Right lung (tissue), 10 donors: ENCODE measurements at places on chromosomes 13 and 19. TPM values are rescaled to one million over a fixed set of nuclear protein-coding genes. Genes with fewer than 3 reads are reported as not detected.

GRCh38 chr19:49231804-49232203, 74.2 kb downstream of the TRPM4 start:
- no peak for DNase-seq

- no peak for DNase-seq
These were observed 1.1 kb upstream of the PSMC4 start for GRCh38 chr19:39969681-39970424.

GRCh38 chr13:20209948-20210347, 17.2 kb upstream of the GJB2 start:
- no peak for DNase-seq

- DNase-seq, result no peak
These were observed 17.5 kb downstream of the KLF2 start for GRCh38 chr19:16342002-16342715.

DNA sequence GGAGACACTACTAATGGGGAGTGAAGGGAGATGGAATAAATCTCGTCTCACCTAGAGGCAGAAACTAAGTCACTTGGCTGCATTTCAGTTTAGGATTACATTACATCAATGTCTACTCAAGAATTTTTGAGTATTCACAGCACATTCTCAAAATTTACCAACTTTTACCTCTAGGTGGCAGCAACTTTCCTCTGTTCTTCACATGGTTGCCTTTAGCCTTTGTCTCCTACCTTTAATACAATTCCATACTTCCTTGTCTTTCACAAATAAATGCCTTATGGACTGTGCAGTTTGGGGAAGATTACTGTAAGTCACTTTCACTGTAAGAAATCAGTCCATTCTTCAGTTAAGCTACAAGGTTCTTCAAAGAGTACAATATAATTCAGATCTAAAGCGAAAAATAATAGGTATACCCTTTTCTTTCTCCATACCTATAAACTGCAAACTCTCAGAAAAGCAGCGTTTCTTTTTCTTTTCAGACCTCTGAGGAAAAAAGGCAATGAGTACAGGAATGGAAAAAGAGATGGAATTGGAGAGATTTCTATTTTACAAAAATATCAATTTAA, 379.4 kb downstream of the KLF12 start:
- peak; percentile 50 for DNase-seq

- DNase-seq, result no peak
These were observed 7.9 kb upstream of the KLK8 start for GRCh38 chr19:51009061-51009891.

DNA sequence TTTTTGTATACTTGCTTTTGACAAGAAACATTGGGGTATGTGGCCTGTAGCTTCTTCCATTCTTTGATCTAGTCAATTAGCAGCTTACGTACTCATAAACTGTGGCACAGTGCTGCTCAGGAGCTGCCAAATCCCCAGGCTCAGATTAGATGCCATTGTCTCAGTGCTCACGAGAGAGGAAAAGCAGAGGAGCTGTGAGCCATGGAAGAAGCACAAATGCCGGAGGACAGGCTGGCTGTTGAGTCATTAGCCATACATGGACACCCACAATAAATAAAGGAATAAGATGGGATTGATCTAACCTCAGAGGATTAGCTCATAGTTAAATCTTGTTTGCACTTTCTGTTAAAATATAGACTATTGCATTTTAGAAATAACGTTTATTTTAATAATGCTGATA, 121.7 kb downstream of the POSTN start:
- no peak for DNase-seq

DNA sequence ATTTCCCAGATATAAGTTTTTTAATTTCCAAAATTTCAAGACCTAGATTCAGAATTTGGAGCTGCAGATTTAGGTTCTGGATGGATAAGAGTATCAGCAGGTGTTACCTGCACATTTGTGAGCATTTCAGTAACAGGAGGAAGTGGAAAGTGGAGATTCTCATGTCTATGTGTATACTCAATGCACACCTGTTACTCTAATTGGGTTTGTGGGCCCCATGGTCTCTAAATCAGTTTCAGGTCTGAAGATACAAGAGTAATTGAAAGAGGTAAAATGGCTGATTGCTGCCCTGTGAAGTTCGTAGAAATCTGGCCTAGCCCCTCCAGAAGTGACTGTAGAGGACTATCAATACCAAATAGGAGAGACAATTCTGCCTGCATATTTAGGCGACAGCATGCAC, 13.9 kb downstream of the ZNF675 start:
- DNase-seq, result no peak

DNA sequence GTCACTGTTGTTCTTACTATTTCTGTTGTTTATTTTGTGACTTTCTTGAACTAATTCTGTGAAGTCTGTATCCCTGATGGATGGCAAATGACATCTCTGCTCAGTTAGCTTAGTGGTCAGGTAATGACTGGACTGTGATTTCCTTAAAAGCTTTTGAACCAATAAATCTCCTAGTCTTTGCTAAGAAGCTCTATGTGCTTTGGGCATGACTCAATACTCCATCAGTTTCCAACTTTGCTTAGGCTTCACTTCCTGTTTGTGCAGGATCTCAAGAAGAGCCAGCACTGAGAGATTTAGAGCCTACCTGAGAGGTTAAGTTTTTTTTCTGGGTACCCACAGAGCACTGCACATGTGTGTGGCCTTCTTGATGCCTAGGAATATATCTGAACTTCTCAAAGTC, 329.7 kb upstream of the HTR2A start:
- DNase-seq, result no peak

- peak; percentile 71 for DNase-seq
These were observed 821 bp downstream of the TDRD3 start for GRCh38 chr13:60397704-60398378.

DNA sequence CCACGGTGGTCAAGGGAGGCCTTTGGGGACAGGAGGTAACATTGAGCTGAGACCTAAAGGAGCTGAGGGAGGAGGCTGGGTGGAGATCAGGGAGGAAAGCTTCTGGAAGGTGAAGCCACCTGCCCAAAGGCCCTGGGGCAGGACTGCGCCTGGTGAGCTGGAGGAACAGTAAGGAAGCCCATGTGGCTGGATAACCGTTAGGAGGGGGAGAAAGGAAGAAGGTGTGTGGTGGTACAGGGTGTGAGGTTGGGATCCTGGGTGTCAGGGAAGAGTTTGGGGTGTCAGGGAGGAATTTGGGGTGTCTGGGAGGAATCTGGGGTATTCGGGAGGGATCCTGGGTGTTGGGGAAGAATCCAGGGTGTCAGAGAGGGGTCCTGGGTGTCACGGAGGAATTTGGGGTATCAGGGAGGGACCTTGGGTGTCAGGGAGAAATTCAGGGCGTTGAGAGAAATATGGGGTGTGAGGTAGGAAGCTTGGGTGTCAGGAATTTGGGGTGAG, 695 bp downstream of the TICAM1 start:
- DNase-seq, result no peak

GRCh38 chr19:4633140-4633967, 6.0 kb upstream of the TNFAIP8L1 start:
- DNase-seq, result no peak

DNA sequence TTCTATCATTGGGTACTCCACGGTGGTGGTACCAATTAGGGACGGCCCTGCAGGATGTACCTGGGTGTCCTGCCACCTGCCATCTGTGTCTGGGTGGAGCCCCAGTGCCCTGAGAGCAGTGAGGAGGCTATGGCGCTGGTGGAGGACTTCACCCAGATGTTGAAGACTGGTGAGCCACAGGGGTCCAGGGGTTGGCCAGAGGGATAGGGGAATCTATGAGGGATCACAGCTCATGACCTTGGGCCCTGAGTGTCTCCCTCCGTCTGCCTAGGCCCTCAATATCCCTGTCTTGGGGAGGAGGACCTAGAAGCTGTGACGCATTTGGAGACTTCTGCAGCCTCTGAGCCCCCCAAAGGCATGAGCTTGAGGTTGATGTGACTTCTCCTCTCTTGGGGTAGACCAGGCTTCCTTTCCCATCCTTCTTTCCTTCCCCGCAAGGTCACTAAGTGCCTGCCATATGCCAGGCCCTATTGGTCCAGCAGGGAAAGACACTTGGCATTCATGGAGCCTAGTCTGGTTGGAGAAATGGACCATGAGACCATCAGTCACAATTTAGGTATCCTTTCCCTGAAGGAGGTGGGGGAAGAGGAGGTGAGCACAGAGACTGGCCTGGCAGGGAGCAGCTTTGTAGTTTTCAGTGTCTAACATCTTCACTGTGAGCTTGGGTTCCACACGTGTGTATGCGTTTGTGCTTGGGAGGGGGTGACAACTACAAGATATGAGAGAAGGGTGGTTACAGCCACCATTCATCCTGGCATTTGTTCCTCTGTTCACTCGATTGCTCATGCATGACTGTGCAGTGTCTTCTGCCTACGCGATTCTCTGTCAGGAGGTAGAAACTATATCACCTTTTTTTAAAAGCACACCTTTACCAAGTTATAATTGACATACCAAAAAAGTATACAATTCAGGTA, 5.1 kb upstream of the MZF1 start:
- DNase-seq, result no peak

- no peak for DNase-seq
These were observed 169.9 kb downstream of the DCT start for GRCh38 chr13:94309576-94309975.

DNA sequence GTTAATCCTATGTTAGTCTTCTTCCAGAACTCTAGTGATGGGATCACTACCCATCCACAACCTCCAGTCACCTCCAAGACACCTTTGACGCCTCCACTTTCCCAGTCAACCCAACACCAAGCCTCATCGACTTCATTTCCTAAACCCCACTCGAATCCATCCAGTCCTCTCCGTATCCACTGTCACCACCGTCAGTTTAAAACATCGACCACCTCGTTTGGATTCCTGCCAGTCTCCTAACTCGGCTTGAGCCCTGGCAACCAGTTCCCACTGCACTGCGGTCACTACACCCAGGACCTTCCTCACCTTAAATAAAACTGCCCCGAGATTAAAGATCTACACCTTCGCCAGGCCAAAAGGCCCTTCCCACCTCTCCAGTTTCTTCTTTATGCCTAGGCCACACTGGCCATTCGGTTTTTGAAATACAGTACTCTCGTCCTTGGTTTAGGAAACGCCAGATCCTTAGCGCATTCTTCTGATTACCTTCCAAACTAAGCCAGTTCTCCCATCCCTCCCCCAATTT, 1.2 kb downstream of the MTIF3 start:
- DNase-seq, result no peak

- DNase-seq, result peak; percentile 59
These were observed 11.8 kb upstream of the CSNK1G2 start for GRCh38 chr19:1929021-1929742.

- DNase-seq, result no peak
These were observed 44.0 kb downstream of the SUCLA2 start for GRCh38 chr13:47957073-47957472.

DNA sequence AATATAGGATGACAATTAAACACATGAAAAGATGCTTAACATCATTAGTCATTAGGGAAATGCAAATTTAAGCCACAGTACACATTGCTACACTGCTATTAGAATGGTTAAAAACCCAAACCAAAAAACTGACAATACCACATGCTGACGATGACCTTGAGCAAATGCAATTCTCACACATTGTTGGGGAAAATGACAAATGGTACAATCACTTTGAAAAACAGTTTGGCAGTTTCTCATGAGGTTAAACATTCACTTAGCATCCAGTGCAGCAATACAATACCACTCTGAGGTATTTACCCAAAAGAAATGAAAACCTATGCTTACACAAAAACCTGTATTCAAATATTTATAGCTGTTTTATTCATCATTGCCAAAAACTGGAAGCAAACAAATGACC, 11.3 kb downstream of the FLT3 start:
- no peak for DNase-seq

GRCh38 chr13:76697288-76697687, 188.9 kb downstream of the KCTD12 start:
- no peak for DNase-seq

DNA sequence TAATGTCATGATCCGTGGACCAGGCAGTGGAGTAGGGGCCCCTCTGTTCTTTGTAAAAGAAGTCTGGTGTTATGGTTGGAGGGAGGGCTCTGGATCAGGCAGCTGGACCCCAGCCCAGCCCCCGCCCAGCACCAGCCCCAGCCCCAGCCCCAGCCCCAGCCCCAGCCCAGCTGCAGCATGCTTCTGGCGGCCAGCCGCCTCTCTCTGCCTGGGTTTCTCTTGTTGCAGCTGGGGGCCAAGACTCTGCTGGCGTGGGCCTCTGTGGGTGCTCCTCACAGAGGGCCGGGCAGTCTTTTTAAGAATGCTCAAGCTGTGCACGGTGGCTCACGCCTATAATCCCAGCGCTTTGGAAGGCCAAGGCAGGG, 17.9 kb downstream of the DOT1L start:
- DNase-seq, result no peak

- no peak for DNase-seq
These were observed 16.1 kb downstream of the VSTM1 start for GRCh38 chr19:54047616-54048015.

- peak; percentile 37 for DNase-seq
These were observed 15.4 kb downstream of the FCHO1 start for GRCh38 chr19:17766543-17767131.

DNA sequence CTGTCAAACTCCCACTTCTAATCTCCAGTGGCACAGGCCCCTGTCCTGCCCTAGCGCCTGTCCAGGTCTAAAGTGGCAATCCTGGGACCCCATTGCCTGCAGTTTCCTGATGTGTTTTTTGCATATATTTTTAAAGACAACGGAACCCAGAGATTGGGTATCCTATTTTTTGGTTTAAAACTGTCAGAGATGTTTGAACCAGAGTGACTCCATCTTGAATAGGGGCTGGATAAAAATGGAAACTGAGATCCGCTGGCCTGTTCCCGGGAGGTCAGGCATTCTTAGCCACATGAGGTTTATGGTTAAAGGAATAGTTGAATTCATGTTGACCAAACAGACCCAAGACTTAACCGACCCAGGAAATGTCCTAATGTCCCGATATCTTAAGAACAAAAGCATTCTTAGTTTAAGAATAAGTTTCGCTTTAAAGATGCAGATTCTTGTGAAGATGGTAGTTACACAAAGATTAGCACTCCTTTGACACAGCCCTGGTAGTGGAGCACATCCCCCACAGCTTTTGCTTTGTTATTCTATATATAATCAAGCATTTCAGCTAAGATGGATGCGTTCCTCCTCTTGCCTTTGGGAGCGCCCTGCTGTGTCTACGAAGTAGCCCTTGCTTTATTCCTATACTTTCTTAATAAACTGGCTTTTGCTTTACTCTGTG, 332.1 kb downstream of the UQCRFS1 start:
- no peak for DNase-seq

The PLPP2 gene
- 3.9 TPM for polyA plus RNA-seq

The PTGIR gene
- polyA plus RNA-seq, result 7.6 TPM

The CEACAM4 gene
- 0.10 TPM for polyA plus RNA-seq

The C13orf42 gene
- polyA plus RNA-seq, result not detected

The LYPD5 gene
- polyA plus RNA-seq, result 0.30 TPM

The CFD gene
- 9.4 TPM for polyA plus RNA-seq

The ONECUT3 gene
- 0.09 TPM for polyA plus RNA-seq

The APOC4 gene
- polyA plus RNA-seq, result not detected

The CSNK1G2 gene
- 44.5 TPM for polyA plus RNA-seq

The CYP2F1 gene
- polyA plus RNA-seq, result 0.23 TPM
